ENCODE measurements at places on chromosomes 2 and 18.
A peak's percentile ranks its signal among the peaks of the same experiment; 100 is the strongest.

DNA sequence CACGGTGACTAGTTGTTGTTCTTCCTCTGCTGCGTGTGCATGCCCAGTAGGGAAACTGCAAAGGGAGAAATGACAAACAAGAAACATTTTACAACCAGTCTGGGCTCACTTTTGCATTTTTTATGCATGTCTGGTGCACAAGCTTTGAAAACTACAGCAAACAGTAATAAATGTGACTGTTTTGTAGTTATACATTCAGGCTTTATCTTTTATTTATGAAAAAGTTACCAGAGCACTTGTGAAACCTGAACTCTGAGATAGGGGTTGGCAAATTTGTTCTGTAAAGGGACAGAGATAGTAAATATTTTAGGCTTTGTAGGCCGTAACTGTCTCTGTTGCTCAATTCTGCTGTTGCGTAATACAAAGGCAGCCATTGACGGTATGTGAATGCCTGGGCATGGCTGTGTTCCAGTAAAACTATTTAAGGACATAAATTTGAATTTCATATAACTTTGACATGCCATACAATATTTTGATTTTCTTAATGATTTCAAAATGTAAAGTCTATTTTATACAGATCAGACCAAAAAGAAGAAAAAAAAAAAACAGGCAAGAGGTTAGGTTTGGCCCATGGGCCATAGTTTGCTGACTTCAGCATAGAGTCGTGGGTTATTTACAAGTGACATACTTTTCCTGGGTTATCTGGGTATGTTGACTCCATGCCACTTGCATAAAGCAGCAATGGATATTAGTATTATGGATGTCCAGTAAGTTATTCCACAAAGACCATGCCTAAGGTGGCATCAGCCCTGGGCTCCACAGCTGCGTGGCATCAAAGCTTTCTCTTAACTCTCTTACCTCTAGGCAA, 53.6 kb upstream of the EML6 start:
- no peak for DNase-seq

- DNase-seq = no peak
Measured at GRCh38 chr2:152240559-152241231, 65.1 kb upstream of the STAM2 start.

DNA sequence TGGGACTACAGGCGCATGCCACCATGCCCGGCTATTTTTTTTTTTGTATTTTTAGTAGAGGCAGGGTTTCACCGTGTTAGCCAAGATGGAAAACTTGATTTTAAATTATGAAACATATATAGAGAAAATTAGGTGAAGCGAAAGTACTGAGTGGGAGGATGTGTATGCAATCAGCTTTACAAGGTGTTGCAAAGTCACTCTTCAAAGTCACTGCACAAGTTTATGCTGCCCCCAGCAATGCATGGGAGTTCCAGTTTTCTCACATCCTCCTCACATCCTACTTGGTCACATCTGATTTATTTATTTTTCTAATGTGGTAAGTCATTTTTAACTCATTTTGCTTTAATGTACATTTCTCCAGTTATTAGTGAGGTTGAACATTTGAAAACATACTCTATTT, 49.2 kb upstream of the CHN1 start:
- no peak for DNase-seq

- DNase-seq = no peak
Measured at GRCh38 chr2:68796295-68796905, 61.8 kb downstream of the ARHGAP25 start.

GRCh38 chr2:57515366-57515765, 531.2 kb upstream of the VRK2 start:
- DNase-seq = no peak

- DNase-seq = no peak
Measured at GRCh38 chr2:215409331-215410127, 26.3 kb downstream of the FN1 start.

DNA sequence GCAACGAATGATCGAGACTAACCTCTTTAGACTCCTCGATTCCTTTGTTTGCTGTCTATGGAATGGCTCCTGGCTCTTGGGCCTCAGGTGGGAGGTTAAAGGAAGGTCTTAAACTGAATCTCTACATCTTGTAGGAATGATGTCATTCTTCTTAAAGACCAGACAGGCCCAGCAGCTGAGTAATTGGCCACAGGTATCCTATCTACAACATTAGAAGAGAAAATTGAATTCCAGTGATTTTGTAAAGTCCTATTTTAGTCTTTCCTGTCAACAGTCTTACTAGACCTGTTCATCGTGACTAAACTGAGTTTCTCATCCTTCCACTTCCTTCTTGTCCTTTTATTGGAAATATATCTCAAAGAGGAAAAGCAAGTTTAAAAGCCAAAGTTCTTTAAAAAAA, 274.8 kb downstream of the ALPK2 start:
- DNase-seq = no peak

DNA sequence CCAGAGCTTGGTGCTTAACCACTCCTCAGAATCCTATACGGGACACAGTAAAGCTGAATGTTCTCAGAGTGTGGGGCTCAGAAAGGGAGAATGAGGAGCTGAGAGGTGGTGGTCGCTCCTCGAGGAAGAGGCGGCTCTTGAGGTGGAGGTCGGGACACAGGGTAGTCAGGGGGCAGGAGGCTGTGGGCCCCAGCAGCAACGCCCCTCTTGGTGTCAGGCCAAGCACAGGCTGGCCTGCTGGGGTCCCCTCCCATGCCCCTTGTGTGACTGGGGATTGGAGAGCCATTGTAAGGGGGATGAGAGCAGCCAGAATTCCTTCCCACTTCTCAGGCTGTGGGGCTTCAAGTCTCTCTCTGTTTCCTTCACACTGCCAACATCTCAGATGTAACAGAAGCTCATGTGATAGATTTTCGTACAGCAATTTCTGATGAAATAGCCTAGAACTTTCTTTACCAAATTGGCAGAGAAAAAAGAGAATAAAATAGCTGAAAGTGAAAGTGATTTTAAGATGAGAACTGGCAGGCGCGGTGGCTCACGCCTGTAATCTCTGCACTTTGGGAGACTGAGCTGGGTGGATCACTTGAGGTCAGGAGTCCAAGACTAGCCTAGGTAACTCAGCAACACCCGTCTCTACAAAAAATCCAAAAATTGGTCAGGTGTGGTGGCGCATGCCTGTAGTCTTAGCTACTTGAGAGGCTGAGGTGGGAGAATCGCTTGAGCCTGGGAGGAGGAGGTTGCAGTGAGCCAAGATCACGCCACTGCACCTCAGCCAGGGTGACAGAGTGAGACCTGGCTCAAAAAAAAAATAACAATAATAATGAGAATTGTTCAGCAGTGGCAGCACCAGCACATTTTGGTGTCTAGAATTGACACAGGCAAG, 61.1 kb upstream of the RPL31 start:
- DNase-seq = no peak

DNA sequence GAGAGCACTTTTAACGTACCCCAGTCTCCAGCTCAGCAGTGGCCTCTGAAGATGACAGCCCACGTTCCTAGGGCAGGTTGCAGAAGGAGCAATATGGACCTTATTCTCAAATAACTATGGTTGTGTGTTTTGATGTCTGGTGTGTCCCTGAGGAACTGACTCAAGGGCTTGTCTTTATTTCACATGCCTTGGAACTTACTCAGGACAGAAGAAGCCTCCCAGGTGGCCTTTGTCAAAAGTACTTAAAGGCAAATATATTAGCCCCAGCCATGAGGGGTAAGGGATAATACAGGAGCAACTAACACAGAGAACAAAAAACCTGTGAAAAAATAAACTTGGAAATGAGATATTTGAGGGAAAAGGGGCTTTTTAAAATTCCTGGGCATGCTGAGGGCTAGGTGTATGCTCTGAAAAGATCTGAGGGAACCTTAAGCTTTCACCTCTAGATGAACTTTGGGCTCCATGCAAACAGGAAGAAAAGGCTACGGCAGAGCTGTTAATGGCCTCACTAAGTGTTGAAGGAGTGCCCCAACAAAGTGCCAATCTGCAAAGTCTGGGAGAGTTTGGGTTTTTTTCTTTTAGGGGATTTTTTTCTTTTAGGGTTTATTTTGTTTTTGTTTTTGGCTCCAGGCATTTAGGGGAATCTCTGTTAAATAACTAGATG, 40.3 kb downstream of the SRBD1 start:
- DNase-seq = no peak

- DNase-seq = no peak
Measured at GRCh38 chr18:12422936-12423335, 15.2 kb downstream of the PRELID3A start.

- DNase-seq = peak; percentile 91
Measured at GRCh38 chr18:21167641-21168377, 56.2 kb upstream of the ROCK1 start.

DNA sequence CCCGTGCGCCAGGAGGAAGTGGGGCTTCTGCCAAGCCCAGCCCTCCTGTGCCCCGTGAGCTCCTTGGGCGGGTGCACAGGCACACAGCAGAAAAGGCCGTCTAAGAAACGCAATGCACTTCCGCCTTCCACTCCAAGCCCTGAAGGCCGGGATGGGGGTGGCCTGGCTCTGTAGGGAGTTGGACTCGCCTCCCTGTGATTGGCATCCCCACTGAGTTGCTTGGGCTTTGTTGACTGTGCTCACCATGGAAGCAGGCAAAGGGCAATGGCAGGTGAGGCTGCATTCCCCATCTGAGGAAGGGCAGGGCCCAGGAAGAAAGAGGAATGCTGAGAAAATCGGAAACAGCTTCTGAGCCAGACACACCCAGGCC, 66.8 kb downstream of the CRACDL start:
- DNase-seq = peak; percentile 95

GRCh38 chr2:70557171-70557838, 3.7 kb upstream of the TGFA start:
- DNase-seq = peak; percentile 88

DNA sequence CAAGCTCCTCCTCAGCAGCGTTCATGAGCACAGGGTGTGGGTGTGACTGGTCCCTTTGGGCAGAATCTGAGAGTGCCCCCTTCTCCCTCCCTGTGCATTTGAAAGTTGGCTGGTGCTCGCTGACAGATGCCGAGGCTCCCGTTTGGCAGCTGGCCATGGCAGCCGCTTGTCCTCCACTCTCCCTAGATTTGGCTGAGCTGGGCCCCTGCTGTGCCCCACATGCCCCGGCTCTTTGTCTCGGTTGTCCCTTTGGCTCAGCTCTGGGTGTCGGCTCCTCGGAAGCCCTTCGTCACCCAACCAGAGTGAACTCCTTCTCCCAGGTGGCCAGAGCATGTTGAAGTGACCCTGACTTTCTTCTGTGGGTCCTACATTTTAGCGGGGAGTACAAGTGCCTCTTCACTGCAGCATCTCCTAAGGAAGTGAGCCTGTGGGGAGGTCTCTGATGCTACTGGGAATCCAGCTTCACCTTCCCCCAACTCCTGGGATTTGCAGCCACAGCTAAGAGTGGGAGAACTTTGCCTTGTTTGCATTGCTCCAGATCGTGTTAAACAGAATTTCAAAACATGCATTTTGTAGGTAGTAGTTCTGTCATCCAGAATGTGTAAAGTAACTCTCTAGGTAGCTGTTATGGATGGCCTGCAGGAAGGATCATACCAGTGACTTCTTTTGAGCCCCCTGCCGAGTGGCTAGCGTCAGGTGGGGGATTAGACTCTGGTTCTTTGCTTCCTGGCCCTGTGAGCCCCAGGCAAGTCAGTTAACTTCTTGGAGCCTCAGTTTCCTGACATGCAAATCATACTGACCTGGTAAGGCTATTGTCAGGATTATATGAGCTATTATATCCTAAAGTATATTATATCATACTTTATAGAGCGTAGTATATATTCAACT, 24.2 kb downstream of the HPCAL1 start:
- peak; percentile 87 for DNase-seq

DNA sequence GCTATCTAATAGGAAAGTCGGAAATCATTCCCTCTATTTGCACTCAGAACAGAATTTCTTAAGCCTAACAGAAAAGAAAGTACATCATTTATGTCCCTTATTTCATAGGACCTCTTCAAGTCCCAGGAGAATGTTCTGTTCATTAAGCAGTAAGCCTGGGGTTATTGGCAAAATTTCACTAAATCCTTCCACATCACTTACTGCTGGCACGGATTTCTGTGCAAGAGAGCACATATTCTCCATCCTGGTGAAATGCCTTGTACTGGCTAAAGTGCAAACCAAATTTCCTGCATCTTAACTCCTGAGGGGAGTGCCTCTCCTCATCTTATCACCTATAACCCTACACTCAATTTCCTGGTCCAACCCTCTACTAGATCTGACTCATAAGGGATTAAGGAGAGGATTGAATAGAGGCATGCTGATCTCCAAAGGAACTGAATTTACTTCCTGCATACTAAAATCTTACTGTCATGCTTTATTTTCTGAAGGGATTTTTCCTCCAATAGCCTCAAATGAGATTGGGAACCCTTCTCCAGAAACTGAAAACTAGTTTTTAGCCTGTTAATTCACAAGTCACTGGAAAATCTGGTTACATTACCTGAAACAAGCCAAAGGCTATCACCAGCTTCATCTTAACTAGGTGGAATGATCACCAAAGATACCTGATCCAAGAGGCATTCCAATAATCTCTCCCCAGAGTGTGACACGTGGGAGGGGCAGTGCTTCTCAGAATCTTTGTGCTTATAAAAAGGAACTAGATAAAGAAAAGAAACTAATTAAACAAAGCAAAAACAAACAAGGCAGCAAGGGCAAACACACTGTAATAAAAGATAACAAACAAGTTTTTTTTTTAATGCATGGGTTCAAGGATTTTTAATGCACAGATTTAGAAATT, 311.1 kb downstream of the NR4A2 start:
- no peak for DNase-seq

GRCh38 chr2:234446404-234447076, 50.3 kb downstream of the ARL4C start:
- no peak for DNase-seq

DNA sequence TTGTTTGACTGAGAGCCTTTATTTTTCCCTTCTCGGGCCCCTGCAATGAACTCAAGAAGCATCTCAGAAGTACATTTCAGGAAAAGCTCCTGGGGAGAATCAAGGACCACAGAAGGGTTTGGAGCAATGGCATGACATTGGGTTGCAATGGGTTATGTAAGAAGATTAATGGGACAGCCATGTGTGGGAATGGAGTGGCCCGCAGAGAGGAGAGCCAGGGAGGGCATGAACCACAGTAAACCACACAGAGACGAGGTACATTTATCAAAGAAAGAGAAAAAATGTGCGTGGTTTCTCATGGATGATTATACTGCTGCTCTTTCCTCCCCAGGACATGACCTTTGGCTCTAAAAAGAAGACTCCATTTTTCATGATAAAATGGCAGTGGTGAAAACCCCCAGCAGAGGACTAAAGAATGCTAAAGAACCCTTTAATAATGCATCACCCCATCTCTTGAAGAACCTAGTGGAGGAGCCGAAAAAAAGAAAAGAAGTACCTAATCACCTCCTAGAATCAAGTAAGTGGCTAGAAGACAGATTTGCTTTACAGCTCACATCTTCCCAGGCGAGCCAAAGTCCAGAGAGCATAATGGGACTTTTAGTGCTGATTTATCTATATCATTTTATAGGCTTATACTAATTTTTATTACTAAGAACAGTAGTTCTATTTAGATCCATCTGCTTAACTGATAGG, 1.7 kb downstream of the CFAP221 start:
- no peak for DNase-seq

- DNase-seq = no peak
Measured at GRCh38 chr2:29765721-29766120, 155.7 kb downstream of the ALK start.

DNA sequence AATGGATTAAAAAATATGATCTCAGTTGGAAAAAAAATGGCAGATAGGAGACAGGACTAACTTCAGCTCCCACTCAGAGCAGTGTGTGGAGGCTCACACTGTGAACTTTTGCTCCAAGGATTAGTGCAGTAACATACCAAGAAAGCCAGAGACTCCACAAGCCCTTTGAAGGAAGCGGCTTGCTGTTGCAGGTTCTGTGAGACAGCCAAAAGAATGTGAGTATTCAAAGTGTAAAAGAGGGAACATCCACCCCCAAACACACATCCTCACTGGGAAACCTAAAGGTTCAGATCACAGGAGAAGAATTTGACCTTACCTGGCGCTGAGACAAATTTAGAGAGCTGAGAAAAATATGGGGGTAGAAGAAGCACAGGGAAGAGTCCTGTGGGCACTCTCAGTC, 77.5 kb downstream of the FAM171B start:
- DNase-seq = no peak

Data from DMS79 treated with DMSO at 0.1 percent for 48 hours (cell line).